ENCODE measurements at places on chromosomes 16 and 17.
A peak's percentile ranks its signal among the peaks of the same experiment; 100 is the strongest.

- DNase-seq: peak; percentile 45
These were observed 8.5 kb upstream of the SSTR2 start for GRCh38 chr17:73156166-73156840.

- no peak for DNase-seq
These were observed 4.8 kb downstream of the SLC38A7 start for GRCh38 chr16:58679763-58680162.

DNA sequence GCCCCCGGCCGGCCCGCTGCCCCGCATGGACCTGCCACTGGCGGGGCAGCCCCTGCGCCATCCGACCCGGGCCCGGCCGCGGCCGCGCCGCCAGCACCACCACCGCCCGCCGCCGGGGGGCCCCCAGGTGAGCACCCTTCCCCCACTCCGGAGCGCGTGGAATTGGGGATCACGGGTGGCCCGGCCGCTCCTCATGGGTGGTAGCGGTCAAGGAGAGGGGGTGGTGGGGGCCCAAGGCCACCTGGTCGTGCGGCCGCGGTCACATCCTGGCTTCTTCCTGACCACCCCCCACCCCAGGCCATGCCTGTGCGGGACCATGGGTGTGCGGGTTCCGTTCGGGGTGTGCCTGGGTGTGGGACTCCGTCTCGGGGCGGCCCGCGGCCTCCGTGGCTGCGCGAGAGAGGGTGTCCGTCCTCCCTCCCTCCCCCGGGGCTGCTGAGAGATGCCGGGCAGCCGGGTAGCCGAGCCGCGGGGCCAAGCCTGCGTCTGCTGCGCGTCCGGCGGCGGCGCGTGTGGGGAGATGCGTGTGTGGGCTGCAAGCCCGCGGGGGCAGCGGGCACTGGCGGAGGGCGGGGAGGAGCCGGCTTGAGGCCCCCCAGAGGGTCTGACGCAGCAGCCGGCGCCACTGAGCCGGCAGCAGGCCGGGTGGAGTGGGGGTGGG is 6.8 kb downstream of the ACD start:
- DNase-seq: no peak

- DNase-seq: no peak
These were observed 158.6 kb downstream of the PMP22 start for GRCh38 chr17:15106540-15106939.

DNA sequence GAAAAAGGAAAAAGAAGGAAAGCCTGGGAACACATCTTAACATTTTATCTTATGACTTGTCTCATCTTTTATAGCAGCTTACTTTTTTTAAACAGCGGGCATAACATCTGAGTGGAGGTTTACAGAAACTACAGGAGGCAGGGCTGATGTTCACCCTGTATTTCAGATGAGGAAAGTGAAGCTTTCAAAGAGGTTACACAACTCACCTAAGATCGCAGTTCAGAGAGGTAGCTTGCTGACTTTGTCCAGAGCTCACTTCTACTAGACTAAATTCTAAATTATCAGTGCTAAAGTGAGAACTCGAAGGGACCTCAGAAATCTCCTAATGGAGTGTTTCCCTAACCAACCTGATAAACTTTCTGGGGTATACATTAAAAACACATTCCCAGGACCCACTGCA is 3.7 kb downstream of the MBTD1 start:
- no peak for DNase-seq

DNA sequence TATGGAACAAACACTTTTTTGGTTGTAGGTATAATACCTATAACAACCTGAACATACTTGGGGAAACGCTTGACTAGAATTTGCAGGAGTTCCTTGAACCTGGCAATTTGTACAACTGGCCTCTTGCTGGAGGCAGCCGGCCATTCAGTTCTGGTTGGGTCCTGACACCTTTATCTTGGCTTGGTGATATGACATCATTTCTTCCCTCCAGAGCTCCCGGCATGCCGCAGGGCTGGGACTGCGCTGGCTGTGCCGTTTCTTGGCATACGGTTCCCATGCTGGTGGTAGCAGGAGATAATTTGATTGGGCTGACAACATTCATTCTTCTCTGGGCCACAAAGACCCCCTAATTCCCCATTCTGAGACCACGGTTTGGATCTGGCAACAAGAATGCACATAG is 87.5 kb downstream of the ASIC2 start:
- no peak for DNase-seq

DNA sequence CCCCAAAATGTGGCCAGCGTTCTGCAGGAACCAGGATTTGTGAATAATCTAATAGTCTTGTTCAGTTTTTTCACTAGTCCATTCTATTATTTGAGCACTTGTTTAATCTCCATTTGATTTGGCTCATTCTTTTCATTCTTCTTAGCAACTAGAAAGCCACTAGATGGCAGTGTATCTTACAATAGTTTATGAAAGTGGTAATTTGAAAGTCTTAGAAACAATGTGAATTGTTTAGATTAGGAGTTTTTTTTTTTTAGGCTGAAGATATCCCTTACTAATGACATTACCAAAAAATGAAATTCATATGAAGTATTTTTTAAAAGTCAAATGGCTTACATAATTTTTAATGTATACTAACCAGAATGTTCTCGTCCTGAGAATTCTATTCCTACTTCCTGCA is 6.7 kb downstream of the ERI2 start:
- DNase-seq: no peak

GRCh38 chr16:11708421-11708820 is 34.2 kb downstream of the TXNDC11 start:
- DNase-seq: no peak

DNA sequence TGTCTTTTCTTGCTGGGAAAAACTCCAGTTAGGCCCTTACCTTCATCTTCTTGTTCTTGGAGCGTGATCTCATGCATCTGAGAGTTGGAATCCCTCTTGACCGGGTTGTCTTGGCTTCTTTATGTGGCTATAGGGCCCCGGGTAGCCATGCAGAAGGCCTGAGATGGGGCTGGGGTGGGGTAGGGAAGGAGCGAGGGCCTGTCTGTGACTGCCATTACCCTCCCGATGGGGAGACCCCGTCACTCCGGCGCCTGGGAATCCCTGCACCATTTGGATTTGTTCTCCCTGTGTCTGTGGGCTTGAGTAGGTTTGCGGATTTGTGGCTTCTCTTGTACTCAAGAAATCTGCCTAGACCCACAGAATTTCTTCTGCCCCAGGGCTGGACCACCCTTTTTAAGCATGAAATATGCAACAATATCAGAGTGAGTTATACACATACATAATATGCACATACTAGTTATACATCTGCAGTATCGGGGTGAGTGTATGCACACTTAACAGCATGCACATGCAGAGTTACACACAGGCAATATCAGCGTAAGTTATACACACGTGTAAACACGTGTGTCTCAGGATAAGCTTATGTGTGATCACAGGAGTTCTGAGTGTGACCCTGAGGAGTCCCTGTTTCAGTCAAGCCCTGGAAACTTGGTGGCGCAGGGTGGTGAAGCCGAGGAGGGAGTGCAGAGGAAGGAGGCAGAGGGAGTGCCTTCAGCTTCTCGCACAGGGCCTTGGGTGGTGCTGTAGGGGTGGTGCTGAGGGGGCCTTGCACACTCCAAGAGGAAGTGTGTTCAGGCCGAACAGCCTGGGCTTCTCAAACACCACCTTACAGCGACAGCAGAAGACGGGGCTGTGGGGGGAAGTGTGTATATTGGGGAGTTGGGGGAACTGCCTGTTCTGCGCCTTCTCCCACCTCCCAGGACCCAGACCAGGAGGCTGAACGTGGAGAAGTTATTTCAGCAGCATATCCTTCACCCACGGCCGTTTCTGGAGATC is 18.5 kb downstream of the CCDC42 start:
- DNase-seq: no peak

DNA sequence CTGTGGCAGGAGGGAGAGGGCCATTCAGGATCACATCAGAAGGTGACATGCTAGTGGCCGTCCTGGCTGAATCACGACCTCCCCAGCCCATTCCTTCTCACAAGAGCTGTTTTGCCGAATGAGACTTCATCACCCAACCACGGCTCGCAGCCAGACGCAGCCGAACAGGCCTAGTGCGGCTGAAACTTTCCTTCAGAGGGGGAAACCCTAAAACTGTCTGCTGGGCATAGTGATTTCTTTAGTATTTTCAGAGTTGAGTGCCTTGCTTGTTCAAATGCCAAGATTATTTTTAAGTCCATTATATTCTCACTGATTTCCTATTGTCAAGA is 343.7 kb downstream of the CPPED1 start:
- DNase-seq: no peak

GRCh38 chr17:7922845-7923628 is 6.6 kb downstream of the KCNAB3 start:
- peak; percentile 70 for DNase-seq

DNA sequence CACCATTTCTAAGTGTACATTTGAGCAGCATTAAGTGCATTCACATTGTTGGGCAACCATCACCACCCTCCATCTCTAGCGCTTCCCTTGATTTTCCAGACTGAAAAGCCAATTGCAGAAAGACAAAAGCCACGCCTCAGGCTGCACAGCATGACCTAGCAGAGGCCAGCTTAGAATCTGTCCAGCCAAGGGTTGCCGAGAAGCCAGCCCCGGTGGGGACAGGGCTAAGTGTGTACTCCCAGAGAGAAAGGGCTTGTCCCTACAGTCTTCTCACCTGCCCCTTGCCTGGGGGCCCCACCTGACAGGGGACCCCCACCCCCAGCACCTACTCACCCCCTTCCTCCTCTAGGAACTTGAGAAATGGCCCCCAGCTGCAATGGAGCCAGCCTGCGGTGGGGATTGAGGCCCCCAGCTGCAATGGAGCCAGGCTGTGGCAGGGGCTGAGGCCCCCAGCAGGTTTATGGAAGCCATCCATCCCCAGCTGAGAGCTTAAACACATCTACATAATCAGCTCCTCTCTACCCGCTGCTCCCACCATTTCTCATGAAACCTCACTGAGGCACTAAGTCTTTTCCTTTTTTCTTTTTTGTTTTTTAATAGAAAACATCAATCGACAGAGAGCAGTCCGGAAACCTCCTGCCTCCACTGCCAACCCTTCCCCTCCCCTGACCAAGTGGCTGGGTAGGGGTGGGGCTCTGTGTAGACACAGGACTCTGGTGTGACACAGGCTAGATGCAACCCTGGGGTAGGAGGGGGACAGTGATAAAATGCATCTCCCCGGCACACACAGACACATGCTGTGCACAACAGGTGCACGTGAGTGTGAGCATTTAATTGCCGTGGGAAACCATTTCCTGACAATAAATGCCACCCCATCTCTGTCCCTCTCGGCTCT is 77.9 kb downstream of the CCT6B start:
- no peak for DNase-seq

DNA sequence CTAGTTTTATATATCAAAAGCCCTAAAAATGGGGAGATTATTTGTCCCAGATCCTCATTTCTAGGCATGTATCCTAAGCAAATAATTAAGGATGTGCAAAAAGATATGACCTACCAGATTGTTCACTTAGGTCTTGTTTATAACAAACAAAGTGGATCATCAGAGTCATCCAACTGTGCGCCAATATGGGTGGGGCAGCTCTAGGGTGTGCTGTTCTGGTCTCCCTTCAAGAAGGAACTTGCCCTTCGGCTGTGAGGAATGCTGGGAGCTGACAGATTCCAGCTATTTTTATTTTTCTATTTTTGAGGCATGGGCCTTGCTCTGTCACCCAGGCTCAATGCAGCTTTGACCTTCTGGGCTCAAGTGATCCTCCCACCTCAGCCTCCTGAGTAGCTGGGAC is 13.8 kb downstream of the CHP2 start:
- no peak for DNase-seq

- DNase-seq: no peak
These were observed 177.7 kb downstream of the MRTFB start for GRCh38 chr16:14248791-14249190.

DNA sequence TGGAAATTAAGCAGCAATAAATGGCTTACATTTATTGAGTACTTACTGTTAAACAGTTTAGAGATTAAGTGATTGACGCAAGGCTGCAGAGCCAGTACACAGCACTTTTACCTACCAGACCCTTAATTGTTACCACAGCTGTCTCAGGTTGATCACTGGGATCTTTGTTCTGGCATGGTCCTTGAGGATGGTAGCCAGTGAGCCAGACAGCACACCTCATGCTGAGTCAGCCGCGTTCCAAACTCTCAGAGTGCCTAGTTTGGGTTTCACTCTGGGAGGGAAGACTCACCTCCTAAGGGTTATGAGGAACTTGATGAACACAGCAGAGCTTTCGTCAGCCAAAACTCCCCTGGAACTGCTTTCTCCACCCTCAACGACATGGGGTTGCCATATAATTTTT is 20.4 kb downstream of the CDH3 start:
- DNase-seq: no peak

GRCh38 chr17:80874866-80875445 is 116.7 kb upstream of the CHMP6 start:
- no peak for DNase-seq

- no peak for DNase-seq
These were observed 74.1 kb downstream of the NT5M start for GRCh38 chr17:17377071-17377967.

GRCh38 chr17:69511250-69511649 is 96.8 kb downstream of the MAP2K6 start:
- no peak for DNase-seq

- DNase-seq: no peak
These were observed 313.7 kb downstream of the SEC14L1 start for GRCh38 chr17:77454242-77455095.

DNA sequence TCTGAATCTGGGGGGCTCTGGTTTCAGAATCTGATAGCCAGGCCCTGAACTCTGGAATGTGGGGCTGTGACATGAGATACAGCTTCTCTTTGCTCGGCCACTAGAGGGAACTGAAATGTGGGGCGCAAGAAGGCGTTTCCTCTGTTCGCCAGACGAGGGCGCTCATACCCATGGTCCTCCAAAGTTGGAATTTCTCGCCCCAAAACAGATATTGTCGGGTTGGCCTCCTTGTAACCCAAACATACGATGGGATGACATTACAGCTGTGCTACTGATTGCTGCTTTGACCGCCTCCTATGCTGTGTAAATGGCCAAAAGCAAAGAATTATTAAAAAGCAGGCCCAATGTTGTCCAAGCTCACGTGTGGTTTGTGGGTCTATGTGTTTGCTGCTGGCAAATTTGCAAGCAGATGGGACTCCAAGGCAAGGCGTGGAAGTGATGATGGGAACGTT is 13.1 kb upstream of the MSI2 start:
- peak; percentile 30 for DNase-seq

GRCh38 chr17:37674511-37674910 is 31.3 kb upstream of the DDX52 start:
- no peak for DNase-seq

DNA sequence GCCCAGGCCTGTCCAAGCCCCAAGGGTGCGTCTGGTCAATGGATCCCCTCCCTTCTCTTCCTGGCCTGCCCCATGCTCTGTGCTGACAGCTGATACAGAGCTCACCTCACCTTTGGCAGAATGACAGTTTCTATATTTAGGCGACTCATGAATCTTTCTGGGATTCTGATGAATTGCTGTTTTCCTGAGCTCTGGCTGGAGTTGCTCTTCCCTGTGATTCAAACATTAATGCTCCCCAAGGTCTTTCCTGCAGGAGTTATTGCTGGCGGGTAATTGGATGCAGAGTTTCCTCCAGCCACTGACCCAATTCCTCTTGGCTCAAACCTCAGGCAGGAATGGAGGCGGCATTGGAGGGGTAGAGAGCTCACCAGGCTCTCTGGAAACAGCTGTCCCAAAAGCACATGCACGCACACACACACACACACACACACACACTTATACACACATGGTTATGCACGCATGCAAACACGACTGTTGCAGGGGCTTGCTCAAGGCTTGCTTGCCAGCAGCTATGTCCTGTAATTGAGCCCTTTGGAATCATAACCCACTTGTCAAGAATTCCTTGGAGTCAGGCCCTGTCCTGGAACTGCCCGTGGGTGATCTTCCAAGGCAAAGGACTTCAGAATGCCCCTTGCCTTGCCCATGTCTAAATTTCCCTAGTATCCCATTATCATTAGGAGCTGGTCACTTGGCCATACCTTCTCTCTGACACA is 128.8 kb downstream of the ASIC2 start:
- no peak for DNase-seq

GRCh38 chr17:83203472-83204221 is 124.2 kb downstream of the METRNL start:
- DNase-seq: no peak

Measured in substantia nigra (tissue), 51 donors.